ENCODE measurements at places on chromosomes 12 and 14.

DNA sequence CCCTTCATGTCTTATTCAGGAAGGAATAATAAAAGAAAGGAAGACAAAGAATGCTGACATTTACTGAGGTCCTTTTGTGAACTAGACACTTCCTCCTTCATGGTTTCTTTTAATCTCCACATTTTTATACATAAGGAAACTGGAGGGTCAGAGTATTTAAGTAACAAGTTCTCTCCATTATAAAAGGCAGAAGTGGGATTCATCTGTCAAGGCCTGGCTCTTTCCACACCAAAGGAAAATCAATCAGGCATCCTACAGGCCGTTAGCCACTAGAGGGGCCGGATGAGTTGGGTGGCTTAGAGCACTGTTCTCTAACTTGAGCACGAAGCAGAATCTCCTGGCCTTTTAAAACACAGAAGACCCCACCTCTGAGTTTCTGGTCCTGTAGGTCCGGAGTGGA is 36.8 kb upstream of the NINJ2 start:
- DNase-seq, result no peak

DNA sequence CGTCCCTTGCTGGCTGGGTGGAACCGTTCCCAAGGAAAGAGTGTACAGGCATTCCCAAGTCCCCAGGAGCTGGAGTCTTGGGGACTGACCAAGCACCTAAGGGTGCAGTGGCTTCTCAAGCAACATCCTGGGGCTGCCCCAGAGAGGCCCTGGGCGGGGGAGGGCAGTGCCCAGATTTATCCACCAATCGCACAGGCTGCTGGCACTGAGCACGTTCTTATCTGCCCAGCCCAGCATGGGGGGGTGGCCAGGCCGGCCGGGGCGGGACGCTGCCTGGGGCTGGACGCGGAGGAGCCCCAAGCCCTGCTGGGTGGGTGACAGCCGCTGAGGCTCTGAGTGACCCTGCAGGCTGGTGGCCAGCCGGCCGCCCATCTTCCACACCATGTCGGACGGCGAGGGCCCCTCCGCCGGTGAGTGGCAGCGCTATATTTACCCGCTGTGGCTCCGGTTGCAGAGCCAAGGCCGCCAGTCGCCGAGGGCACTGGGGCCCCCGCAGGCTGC is 53.4 kb downstream of the CYP46A1 start:
- DNase-seq, result peak; percentile 11

DNA sequence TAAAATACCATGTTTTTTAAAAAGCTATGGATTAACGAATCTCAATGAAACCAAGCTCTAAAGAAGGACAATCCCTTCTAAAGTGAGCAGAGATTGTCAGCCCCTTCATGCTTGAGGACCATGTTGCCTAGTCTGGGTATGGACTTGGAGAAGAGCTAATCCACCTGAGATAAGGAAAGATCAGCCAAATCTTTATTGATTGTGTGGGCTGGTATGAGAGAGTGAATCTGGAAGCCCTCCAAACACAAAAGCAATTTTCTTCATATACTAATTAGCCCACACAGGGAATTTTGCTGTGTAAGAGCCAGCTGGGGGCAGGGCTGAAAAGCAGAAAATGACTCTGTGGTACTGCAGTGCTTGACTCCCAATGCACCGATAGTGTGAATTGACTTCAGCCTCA is 47.4 kb upstream of the DICER1 start:
- DNase-seq, result no peak

GRCh38 chr14:36363704-36364103 is 43.3 kb upstream of the MBIP start:
- no peak for DNase-seq

GRCh38 chr12:52127683-52128450 is 48.4 kb downstream of the SMIM41 start:
- DNase-seq, result no peak

DNA sequence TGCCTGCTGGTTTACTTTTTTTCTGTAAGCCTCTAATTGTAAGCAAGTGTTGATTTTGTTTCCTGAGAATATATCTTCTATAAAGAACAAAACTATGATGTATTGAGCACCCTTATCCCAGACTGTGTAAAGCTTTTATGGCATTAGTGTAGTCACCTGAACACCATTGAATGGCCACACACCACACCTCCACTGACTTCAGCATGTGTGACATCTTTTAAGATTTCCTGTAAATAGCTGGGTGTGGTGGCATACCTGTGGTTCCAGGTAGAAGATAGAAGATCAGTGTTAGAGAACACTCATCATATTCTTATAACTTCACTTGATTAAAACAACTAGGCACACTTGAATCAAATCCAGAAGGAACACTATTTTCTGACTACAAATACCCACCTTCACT is 51.3 kb downstream of the WBP11 start:
- DNase-seq, result no peak

- DNase-seq, result no peak
Measured at GRCh38 chr12:52364061-52364460, 3.2 kb downstream of the KRT85 start.

DNA sequence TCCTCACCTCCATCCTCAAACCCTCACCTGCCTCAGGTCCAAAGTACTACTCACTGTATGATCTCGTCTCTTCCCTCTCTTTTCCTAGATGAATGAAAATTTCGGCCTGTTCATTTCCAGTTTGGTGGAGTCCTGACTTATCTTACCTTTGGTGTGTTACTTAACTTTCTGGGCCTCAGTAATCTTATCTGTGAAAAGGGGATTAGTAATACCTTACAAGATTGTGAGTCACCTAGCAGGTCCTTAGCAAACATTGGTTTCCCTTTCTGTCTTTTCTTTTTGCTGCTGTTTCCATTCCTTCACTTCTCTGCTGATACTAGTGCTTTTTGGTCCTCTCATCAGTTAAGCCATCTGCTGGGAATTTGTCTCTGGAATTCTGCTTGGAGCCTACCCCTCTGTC is 52.8 kb downstream of the AKAP6 start:
- no peak for DNase-seq

- peak; percentile 67 for DNase-seq
Measured at GRCh38 chr12:112606611-112607365, 184.8 kb upstream of the RPH3A start.

GRCh38 chr12:119385659-119386058 is 51.1 kb downstream of the CCDC60 start:
- no peak for DNase-seq

DNA sequence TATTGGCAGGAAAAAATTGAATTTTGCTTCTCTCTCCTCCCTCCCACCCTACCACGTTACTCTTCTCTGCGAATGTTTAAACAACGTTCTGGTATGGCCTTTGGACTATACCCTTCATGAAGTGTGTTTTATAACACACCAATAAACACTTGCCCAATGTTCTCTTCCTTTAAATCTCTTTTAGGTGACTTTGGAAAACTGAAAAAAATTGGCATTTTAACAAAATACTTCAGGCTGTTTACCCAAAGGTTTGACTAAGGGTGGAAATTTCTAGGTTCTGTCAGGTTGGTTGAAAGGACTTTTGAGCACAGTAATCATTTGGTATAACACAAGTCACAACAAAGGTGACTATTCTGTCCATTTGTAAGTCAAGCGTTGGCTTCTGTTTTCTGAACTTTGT is 446.8 kb downstream of the AEBP2 start:
- DNase-seq, result no peak

DNA sequence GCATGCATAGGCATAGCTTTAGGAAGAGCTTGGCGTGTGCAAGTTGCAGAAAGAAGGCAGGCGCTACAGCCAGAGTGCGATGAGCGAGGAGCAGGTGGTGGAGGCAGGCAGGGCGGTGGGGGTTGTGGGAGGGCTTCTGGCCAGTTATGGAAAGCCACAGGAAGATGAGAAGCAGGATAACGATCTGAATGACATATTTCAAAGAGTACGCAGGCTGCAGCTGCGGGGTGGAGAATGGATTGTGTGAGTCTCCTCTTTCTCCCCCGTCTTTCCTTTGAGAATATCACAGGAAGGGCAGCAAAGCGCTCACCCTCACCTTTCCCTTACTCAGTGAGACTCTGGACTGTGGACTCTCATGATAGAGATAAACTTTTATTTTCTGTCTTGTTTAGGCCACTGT is 48.7 kb upstream of the PLXNC1 start:
- no peak for DNase-seq

DNA sequence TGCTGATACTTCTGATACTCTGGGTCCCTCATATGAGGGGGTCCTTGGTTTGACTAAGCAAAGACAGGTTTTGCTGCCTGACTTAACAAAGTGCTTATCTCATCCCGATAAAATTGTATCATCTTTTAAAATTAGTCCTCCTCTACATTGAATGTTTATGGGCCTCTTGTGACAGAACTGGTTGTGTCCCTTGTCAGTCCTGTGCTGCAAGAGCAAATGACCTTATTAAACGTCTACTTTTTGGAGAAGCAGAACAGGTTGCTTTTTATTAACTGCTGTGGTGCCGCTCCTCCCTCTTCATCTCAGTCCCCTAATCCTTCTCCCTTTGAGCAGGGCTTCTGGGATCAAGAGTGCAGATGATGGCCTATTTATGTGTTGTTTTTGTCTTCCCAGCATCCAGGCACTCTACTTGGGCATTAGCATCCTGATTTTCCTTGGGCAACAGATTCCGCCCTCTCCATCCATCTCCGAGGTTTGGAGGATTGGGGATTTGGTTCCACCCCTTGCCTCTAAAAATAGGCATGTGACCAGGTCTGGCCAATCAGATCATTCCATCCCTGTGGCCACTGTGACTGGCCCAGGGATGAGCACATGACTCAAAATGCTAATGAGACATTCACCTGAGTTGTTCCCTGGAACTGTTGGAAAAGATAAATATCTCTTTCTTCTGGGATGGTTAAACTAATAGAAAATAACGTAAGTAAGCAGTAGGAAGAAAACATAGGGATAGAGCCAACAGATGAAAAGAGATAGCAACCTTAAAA is 2.9 kb upstream of the DENR start:
- no peak for DNase-seq

DNA sequence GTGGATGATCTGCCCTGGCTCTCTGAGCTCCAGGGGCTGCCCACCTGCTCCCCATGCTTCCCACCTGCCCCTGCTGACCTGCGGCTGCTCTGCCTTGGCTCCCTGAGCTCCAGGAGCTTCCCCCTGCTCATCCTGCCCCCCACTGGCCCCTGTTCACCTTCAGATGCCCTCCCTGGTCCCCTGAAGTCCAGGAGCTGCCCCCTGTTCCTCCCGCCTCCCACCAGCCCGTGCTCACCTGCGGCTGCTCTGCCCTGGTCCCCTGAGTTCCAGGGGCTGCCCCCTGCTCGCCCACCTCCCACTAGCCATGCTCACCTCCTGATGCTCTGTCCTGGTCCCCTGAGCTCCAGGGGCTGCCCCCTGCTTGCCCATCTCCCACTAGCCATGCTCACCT is 219.7 kb downstream of the TMEM121 start:
- no peak for DNase-seq

DNA sequence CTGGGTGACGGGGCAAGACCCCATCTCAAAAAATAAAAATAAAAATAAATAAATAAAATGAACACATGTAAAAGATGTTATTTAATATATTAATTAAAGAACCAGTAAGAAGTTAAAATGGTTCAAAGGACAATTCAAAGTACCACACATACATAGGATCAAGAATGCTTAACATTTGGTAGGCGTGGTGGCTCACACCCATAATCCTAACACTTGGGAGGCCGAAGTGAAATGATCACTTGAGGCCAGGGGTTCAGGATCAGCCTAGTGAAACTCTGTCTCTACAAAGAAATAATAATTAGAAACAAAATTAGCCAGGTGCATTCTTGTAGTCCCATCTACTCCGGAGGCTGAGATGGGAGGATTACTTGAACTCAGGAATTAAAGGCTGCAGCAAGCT is 53.3 kb downstream of the SPATS2 start:
- DNase-seq, result no peak

DNA sequence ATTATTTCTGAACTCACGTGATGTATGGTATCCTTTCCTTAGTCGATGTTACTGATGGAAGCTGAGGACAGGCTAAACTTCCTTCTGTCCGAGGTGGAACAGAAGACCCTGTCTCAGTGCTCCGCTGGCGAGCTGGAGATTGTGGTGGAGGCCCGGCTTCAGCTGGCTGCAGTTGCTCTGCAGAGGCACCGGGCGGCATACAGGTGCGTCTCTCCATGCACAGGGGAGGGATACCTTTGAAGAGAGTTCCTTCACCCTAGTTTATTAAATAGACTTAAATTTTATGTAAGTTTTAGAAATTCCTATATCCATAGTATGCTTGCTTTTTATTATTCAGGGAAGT is 186.7 kb upstream of the NEDD1 start:
- DNase-seq, result no peak

- no peak for DNase-seq
Measured at GRCh38 chr14:22296722-22297121, 292.3 kb downstream of the DAD1 start.

All from suppressor macrophage treated with lipopolysaccharide for 1 hour (primary cell).